ENCODE measurements at places on chromosomes 12 and 14.

GRCh38 chr14:91320266-91320665 lies 75.8 kb upstream of the GPR68 start:
- H3K36me3 ChIP-seq, result no peaks in the 10 kb centered on the region
- H3K4me3 ChIP-seq, result no peak overlapping the region
- H3K27ac ChIP-seq, result no peak overlapping the region

- peak; percentile 38 for DNase-seq
- H3K36me3 ChIP-seq, result peaks cover 1% of the 10 kb centered on the region
- no peaks in the 10 kb centered on the region for H3K4me1 ChIP-seq
- no peak overlapping the region for H3K4me3 ChIP-seq
- no peaks in the 10 kb centered on the region for H3K27me3 ChIP-seq
Measured at GRCh38 chr12:65420941-65421340, 142.5 kb downstream of the MSRB3 start.

DNA sequence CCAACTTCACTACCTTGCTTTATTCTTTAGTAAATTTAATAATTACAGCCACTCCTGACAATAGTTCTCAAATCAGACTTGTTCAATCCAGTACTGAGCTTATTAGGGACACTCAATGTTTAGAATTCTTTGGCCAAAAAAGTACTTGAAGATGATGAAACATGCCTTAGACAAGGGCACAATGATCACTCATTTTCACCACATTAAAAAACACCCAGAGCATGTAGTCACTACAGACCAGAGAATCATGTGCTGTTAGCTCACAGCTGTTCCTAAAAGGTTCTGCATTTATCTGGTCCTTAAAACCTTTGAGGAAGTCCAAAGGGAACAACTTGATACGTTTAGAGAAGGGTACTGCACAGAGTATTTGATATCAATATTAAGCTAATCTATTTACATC lies 98.7 kb downstream of the INSM2 start:
- no peaks in the 10 kb centered on the region for H3K27me3 ChIP-seq
- DNase-seq, result peak; percentile 81
- H3K27ac ChIP-seq, result no peak overlapping the region
- no peak overlapping the region for H3K4me3 ChIP-seq
- H3K36me3 ChIP-seq, result no peaks in the 10 kb centered on the region

GRCh38 chr12:8781381-8782127 lies 40.9 kb upstream of the A2ML1 start:
- no peak for DNase-seq
- no peak overlapping the region for H3K27ac ChIP-seq
- no peaks in the 10 kb centered on the region for H3K27me3 ChIP-seq
- no peak overlapping the region for H3K4me3 ChIP-seq
- H3K4me1 ChIP-seq, result no peaks in the 10 kb centered on the region
- H3K36me3 ChIP-seq, result no peaks in the 10 kb centered on the region

- no peak overlapping the region for H3K4me3 ChIP-seq
- H3K4me1 ChIP-seq, result peaks cover 51% of the 10 kb centered on the region
- peak; percentile 89 for DNase-seq
- H3K27me3 ChIP-seq, result no peaks in the 10 kb centered on the region
Measured at GRCh38 chr14:74579447-74580274, 32.4 kb downstream of the LTBP2 start.

All from fibroblast of lung (primary cell).